ENCODE measurements at places on chromosomes 16 and 17. TPM values are rescaled to one million over a fixed set of nuclear protein-coding genes. Genes with fewer than 3 reads are reported as not detected.

WNT3 gene
- total RNA-seq, result 66.4 TPM

KCNJ12 gene
- 0.76 TPM for total RNA-seq

TMEM208 gene
- total RNA-seq, result 38.4 TPM

CAPNS2 gene
- 2.2 TPM for total RNA-seq

SLC13A5 gene
- total RNA-seq, result 0.47 TPM

TAT gene
- 0.07 TPM for total RNA-seq

ADAP2 gene
- 2.3 TPM for total RNA-seq

MSI2 gene
- total RNA-seq, result 140 TPM

EFCAB5 gene
- 0.58 TPM for total RNA-seq

ASGR1 gene
- total RNA-seq, result 16.5 TPM

THUMPD1 gene
- 37.9 TPM for total RNA-seq

SPATA22 gene
- total RNA-seq, result not detected

PRCD gene
- total RNA-seq, result 9.9 TPM

PRAC2 gene
- 7.9 TPM for total RNA-seq

GFAP gene
- total RNA-seq, result not detected

LRRC75A gene
- 4.3 TPM for total RNA-seq

CACNA1G gene
- 26.1 TPM for total RNA-seq

CES3 gene
- 5.1 TPM for total RNA-seq

TPPP3 gene
- total RNA-seq, result 5.7 TPM

ACSF3 gene
- 41.5 TPM for total RNA-seq

CD300C gene
- total RNA-seq, result not detected

KRT40 gene
- 0.16 TPM for total RNA-seq

RNF227 gene
- total RNA-seq, result 3.0 TPM

KRT17 gene
- 232 TPM for total RNA-seq

HES7 gene
- total RNA-seq, result 0.45 TPM

TRAPPC1 gene
- total RNA-seq, result 98.7 TPM

ARL2BP gene
- total RNA-seq, result 34.4 TPM

ABCA9 gene
- total RNA-seq, result 1.5 TPM

CCT6B gene
- total RNA-seq, result 3.5 TPM

ARL6IP1 gene
- total RNA-seq, result 124 TPM

VPS35 gene
- total RNA-seq, result 99.7 TPM

GP1BA gene
- total RNA-seq, result not detected

PERCC1 gene
- total RNA-seq, result not detected

SBK1 gene
- total RNA-seq, result 51.9 TPM

NPIPA7 gene
- total RNA-seq, result 10.3 TPM

KAT8 gene
- 76.4 TPM for total RNA-seq

KRTAP3-2 gene
- total RNA-seq, result not detected

C17orf78 gene
- not detected for total RNA-seq

NPB gene
- 1.7 TPM for total RNA-seq

PDILT gene
- not detected for total RNA-seq

KRTAP1-5 gene
- total RNA-seq, result not detected

CUEDC1 gene
- total RNA-seq, result 38.7 TPM

SSTR5 gene
- total RNA-seq, result not detected

All from mesothelial cell of epicardium (in vitro differentiated cells).